ENCODE measurements at places on chromosomes 5 and 9.

GRCh38 chr5:415928-416635 lies 26.9 kb upstream of the EXOC3 start:
- no peak for DNase-seq

DNA sequence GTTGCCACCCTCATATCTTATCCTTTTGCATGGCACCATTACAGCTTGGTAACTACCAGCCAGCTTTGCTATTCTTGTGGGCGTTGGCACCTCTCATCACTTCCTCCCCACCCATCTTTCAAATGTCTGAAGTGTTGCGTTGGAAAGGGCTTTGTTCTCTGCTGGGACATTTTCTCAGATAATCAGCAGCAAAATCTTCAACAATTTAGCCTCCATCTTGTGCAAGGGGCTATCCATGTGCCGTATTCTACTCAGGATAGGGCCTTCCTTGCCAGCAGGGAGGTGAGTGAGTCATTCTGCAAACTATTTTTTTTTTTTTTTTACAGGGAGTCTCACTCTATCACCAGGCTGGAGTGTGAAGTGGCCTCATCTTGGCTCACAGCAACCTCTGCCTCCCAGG lies 62.1 kb upstream of the NUDT12 start:
- DNase-seq = no peak

DNA sequence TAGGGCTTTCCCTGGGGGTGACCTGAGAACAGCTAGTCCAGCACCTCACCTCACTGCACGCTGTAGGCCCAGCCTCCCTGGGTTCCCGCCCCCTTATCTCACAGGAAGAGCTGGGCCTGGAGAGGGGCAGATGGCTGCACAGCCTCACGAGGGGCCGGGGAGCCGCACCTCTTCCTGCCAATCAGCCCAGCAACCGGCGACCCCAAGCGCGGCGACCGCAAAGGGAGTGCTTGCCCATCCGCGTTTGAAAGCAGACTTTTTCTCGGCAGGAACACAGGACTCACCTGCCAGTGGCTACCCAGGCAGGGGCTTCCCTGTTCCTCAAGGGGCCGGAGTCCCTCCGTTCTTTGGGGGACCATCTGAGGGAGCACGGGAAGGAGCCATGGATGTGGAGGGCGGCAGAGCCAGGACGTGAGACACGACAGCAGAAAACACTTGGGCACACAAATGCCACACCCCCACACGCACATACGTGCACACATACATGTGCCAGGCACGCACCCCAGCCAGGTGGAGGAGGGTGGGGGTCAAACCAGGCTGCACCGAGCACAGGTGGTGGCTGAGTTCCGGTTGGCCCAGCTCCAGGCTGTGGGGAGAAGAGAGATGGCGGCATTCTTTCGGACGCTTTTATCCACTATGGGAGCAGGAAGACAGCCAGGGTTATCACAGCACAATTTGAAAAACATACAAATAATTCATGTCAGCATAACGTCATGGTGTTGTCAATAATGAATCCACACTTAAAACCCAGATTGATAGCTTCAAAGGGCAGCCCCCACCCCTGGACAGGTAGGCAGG lies 11.3 kb downstream of the TMEM250 start:
- DNase-seq = no peak

DNA sequence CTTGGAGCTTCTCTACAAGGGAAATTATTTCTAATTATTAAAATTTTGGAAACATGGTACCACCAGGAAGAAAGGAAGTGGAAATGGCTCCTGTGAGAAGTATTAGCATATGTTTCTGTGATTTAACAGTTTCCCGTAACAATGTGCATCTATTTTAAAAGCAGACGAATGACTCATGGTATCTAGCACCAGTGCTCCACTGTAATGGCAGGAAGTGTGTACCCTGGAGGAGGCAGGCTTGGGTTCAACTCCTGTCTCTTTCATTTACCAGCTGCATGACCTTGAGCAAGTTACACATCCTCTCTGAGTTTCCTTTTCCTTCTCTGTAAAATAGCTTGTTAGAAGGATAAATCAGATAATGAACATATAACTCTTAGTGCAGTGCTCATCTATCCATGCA lies 41.0 kb upstream of the ANGPTL2 start:
- peak; percentile 80 for DNase-seq

DNA sequence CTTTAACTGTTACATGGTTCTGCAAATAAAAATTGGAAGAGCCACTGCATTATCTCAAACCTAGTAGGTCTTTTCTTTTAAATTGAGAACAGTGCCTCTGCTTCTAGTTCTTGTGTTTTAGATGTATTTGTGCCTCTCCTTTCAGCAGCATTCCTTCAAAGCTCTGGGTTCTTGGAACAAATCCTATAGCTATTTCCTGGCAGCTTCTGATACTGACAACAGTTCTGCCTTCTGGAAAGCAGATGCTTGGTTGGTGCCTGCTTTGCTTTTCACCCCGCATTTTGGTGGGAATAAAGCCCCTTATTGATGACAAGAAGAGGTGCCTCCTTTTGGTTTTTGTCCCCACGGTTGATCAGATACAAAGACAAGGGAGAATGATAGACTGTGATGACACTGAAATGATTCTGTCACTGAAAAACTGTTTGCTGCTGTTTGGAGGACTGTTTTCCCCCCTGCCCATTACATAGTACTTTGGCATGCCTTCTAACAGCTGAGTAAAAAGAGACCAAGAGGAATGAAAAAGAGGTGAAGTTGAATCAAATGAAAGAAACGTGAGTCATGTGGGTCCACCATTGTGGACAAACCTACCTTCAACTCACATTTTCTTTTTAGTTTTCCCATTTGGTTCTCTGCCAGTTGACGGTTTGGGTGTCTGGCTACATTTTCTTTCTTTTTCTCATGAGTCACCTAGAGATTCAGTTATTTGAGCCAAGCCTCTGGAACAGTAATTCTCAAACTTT lies 5.6 kb downstream of the PTCD2 start:
- DNase-seq = peak; percentile 81

- peak; percentile 41 for DNase-seq
These were observed 1.7 kb downstream of the PTAR1 start for GRCh38 chr9:69757996-69758675.

- no peak for DNase-seq
These were observed 17.4 kb downstream of the LMNB1 start for GRCh38 chr5:126794157-126794828.

DNA sequence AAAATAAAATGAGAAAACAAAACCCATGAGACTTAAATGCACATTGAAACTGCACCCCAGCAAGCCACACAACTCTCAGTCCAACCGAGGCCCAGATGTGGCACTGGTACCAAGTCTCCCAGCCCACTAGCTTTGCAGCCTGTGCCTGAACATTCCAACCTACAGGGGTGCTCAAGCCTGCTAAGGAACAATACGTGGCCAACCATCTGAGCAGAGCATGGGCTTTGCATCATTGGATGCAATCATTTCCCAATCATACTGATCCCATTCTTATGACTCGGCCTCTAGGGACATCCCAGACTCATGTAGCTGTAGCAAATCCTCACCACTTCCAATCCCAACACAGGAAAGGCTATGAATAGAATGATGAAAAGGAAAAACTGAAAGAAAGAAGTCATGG lies 297.2 kb downstream of the SPOCK1 start:
- DNase-seq = peak; percentile 92

GRCh38 chr5:83572271-83572670 lies 100.7 kb downstream of the VCAN start:
- DNase-seq = no peak

DNA sequence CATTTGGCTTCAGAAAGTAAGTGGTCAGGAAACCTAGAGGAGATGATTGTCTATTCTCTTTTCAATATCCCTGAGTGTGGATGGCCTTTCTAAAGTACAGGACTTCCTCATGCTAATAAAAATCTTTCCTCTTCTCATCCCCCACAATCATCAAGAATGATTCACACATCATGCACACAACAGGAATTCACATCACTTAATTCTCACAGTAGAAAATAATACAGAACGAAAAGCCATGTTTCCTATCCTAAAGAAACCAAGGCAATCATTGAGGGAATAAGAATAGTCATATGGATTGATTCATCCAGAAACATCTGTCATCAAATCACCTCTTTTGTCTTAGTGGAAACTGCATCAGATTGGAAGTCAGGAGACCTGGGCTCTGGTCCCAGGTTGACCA lies 203.1 kb upstream of the PIK3R1 start:
- peak; percentile 55 for DNase-seq

DNA sequence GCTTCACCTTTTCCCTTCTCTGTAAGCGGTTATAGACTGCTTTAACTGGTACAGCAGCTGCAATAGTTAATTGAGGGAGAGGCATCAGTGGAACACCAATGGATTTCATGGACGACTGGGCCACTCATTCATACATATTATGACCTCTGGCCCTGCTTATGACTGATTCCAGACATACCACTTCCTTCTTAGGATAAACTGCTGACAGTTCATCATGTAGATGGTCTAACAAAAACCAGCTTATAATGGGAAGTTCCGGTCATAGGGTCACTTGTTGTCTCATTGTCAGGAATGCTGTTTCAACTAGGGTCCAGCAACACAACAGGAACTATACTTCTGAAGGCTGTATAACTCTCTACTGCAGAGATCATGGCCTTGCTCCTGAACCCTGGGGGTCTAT lies 265.2 kb upstream of the RASA1 start:
- DNase-seq = no peak

DNA sequence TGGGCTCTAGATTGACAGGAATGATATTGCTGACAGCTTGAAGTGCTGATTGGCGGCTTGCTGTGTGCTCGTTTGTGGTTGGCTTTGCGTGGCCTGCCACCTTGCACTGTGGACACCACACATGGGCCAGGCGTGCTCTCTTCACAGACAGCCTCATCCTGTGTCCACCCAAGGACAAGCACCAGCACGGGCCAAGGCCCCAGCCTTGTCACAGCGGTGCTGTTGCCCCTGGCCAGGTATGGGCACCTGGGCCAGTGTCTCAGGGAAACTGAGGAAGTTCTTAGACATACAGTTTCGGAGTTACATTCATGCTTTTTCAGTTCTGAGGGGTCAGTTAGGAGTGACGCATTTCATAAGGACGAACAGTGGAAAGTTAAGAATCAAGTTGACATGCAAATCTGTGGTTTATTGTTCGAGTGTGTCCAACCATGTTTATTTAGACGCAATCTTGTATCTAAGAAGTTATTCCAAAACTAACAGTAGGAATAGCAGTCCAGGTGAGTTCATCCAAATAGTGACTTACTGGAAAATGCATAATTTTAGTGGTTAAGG lies 125.9 kb downstream of the EHMT1 start:
- no peak for DNase-seq

All from AG10803 (cell line).